Activated naive CD4-positive, alpha-beta T cell treated with anti-CD3 and anti-CD28 coated beads for 36 hours (primary cell): ENCODE measurements at places on chromosomes 1 and 21.

- DNase-seq: no peak
These were observed 6.9 kb upstream of the CSDE1 start for GRCh38 chr1:114764689-114765088.

DNA sequence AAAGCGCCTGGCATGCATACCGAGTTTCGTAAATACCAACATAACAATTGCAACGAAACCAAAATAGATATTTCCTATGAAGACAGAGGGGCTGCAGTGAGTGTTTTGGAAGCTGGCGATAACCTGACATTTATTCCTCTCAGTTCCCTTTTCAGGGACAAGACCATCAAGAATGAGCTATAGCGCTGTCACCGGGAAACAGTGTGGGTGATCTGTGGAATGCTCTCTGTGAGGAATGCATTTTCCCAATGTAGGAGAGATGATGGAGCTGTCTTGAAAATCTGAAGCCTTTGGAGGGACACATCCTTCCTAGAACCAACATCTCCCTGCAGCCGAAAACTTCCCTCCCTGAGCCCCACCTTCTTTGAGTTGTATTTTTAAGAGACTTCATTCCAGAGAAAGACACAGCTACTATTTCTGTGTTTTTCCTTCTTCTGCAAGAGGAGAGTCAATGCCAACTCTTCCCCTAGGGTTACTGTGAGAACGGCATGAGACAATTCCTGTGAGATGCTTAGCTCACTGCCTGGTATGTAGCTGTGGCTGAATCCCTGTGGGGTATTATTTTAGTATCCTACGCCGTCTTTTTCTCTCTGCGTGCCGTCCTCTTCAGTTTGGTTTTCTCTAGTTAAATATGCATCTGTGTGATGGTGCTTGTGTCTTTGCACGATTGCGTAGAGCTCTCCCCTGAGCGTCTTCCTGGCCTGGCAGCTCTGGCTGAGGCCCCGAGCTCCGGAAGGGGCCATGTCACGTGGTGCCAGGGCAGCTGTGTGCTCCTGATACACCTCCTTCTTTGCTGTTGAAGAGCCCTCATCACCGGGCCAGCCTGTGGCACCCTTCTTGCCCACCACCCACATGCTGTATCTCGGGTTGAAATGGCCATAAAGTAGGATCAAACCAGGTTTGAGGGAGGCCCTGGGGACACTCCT is 45.2 kb downstream of the AJAP1 start:
- DNase-seq: no peak

- DNase-seq: peak; percentile 56
These were observed 257.7 kb upstream of the SGIP1 start for GRCh38 chr1:66276218-66276617.

GRCh38 chr1:160351629-160352028 is 8.4 kb downstream of the NCSTN start:
- DNase-seq: no peak

DNA sequence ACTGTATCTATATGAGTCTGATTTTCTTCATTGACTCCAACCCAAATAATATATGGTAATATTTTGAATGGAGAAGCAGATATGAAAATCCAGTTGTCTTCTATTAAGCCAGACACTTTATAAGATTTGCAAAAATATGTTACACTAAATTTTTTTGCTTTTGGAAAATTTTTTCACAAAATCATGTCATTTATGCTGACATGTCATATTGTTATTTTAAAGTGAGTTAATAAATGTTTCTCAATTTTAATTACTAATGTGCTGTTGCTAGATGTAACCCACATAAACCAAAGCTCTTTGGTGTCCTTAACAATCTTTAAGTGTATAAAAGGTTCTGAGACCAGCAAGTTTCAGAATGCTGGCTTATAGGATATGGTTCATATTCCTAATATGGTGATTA is 142.5 kb downstream of the HS2ST1 start:
- DNase-seq: no peak

DNA sequence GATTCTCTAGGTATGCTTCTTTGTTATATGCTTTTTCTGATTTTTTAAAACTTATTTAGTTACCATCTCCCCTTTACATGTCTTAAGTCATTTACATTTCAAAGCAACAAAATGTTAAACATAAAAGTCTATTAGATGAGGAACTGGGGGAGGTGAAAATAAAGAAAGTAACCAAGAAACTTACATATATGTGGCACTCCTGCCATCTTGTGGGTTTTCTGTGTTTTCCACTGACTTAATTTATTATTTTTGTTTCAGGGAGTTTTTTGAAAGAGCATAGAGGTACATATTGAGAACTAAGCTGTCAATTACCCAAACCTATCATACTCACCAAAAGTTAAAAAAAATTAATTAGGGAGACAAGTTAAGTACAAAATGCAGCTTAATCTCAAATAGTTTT is 1531.1 kb downstream of the MRPL39 start:
- no peak for DNase-seq

DNA sequence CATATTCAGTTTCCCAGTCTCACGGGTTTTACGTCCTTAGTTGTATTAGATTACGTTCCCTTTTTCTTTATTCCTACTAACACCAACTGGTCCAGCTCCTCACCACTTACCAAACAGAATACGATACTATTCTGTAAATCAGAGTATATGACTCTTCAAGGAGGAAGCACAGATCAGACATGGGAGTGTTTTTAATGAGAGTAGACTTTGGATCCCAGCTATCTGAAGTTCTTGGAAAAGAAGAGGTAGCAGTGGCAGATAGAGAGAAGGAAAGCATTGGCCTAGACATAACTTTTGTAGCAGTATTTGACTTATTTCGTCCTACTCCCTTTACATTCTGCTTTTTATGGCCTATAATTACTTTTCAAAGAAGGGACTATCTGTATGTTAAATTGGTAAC is 24.1 kb upstream of the PLA2G4A start:
- no peak for DNase-seq

GRCh38 chr1:10429868-10430215 is 391 bp upstream of the CENPS start:
- DNase-seq: peak; percentile 75

- no peak for DNase-seq
These were observed 76.5 kb downstream of the GALNT2 start for GRCh38 chr1:230143534-230143933.
